IPS-NIHi11 (cell line): ENCODE measurements at places on chromosomes 6 and 20.

DNA sequence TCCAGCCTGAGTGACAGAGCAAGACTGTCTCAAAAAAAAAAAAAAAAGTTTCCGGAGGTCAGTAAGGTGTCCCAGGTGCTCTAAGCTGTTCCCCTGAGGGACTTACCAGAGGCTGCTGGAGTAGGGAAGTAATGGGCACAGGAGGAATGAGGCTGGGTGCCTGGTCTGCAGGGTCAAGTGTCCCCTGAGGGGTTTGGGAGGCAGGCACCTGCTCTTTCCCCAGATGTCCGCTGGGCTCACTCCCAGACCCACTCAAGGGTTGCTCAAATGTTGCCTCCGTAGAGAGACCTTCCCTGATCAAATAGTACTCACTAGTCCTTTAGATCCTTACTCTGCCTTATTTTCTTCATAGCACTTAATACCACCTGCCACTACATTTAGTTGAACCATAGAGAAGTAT is 5.4 kb upstream of the MAPK13 start:
- no peak for DNase-seq

- no peak for DNase-seq
Measured at GRCh38 chr6:6333501-6333900, 13.0 kb upstream of the F13A1 start.

GRCh38 chr6:113428702-113429101 is 428.4 kb upstream of the MARCKS start:
- no peak for DNase-seq

- no peak for DNase-seq
Measured at GRCh38 chr6:125951323-125951722, 5.2 kb upstream of the HINT3 start.

- DNase-seq, result no peak
Measured at GRCh38 chr6:147547369-147547902, 38.9 kb downstream of the SAMD5 start.

DNA sequence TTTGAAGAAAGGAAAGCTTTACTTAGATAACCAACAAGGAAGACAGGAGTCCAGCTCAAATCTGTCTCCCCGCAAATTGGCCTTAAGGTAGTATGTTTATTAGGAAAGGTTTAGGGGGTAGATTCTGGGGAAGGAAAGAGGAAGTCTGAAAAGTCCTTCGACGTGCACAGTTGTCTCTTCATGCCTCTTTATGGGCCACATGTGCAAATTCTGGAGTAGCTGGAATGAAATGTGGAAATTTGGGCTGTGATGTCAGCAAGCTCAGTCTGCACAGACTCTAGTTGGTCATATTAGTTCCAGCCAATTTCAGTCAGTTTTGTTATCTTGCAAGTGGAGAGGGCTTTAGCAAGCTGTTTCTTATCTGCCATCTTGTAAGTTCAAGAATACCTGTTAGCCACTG is 50.1 kb downstream of the NUP153 start:
- DNase-seq, result no peak

DNA sequence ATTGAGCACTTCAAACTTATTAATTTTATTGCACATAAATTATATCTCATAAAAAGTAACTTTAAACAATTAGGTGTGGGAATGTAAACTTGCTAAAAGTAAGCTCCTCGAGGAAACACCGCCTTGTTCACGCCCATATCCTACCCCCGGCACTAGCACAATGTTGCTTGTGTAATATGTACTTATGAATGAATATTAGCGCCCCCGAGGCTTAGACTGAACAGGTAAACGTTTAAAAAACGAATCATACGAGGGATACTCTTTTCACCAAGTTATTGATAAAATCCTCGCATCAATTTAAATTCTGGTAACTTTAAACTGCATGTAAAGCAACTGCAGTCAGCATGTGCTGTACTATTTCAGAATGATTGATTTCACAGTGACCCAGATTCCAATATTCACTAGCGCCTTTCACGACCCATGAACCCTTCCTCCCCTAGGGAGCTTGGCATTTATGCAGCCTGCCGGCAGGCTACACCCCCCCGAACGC is 637 bp downstream of the TFB1M start:
- DNase-seq, result no peak

GRCh38 chr20:62745279-62745951 is 36.8 kb downstream of the NTSR1 start:
- DNase-seq, result no peak

- DNase-seq, result no peak
Measured at GRCh38 chr6:81906709-81907204, 154.3 kb upstream of the TENT5A start.
